ENCODE measurements at places on chromosomes 12 and 14.
A peak's percentile ranks its signal among the peaks of the same experiment; 100 is the strongest.

- no peak for DNase-seq
Measured at GRCh38 chr14:66619952-66620351, 112.0 kb downstream of the GPHN start.

DNA sequence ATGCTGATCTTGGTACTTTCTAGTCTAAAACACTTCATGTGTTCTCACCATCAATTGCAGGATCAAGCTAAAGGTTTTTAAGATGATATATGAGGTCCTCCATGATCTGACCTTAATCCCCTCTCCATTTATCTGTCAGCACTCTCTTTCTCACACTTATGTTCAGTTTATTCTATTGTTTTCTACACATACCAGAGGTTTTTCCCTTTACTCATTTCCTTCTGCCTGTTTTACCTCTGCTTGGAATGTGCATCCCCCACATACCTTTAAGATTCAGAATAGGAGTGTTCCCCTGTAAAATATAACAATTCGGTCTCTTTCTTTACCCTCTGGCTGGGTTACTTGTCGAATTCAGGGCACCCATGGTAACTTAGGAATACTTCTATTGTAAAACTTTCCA, 219.1 kb upstream of the PKP2 start:
- DNase-seq: no peak

GRCh38 chr14:102363182-102363943, 622 bp downstream of the TECPR2 start:
- peak; percentile 24 for DNase-seq

GRCh38 chr12:62484233-62484632, 17.6 kb downstream of the MON2 start:
- DNase-seq: no peak

- no peak for DNase-seq
Measured at GRCh38 chr12:18919871-18920511, 182.1 kb downstream of the CAPZA3 start.

DNA sequence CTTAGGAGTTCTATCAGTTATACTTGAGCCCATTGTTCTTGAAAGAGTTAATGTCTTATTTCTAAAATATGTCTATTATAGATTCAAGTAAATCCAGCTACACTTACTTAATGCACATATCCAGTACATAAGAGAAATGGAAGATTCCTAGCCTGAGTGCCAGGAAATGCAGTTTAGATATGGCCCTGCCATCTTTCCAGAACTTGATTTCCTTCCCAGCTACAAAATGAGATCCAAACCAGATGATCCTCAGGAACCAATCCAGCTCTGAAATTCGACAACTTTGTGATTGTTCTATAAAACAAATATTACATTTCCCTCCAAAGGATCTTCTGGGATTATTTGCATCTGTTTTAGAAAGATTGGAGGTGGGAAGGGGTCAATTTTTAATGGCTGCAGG, 317.3 kb upstream of the GARIN6 start:
- no peak for DNase-seq

DNA sequence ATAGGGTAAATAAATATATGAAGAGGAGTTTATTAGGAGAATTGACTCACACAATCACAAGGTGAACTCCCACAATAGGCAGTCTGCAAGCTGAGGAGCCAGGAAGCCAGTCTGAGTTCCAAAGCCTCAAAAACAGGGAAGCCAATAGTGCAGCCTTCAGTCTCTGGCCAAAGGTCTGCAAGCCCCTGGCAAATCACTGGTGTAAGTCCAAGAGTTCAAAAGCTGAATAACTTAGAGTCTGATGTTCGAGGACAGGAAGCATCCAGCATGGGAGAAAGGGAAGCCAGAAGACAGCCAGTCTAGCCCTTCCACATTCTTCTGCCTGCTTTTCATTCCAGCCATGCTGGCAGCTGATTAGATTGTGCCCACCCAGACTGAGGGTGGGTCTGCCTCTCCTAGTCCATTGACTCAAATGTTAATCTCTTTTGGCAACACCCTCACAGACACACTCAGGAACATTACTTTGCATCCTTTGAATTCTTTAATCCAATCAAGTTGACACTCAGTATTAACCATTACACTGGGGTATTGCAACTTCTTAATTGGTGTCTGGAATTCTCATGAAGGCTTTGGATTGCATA, 736.5 kb upstream of the LMO3 start:
- no peak for DNase-seq

DNA sequence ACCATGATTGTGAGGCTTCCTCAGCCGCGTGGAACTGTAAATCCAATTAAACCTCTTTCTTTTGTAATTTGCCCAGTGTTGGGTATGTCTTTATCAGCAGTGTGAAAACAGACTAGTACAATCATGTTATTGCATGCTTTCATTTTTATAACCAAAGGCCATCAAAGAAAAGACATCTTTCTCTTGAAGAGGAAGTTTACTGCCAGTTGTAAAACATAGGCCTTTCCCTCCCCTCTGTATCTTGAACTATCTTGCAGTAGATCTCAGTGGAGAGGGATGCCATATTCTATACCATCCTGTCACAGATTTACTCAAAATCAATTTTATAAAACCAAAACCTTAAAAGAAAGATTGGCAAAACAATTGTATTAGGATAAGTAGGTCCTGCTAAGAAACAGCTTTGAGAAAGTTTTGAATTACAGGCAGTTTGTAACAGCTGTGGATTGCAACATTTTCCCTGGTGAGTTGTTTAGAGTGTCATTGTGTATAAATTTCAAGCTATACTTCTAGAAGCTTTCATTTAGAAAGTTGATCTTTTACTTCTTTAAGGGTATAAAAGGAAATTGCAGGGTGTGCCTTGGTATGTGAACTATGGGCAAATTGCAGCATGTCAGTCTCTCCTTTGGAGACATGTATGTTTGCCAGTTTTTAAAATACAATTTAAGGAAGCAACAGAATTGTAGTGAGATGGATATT, 128.0 kb downstream of the ATP23 start:
- DNase-seq: no peak

- no peak for DNase-seq
Measured at GRCh38 chr12:65631621-65632111, 192.6 kb upstream of the HMGA2 start.

- DNase-seq: no peak
Measured at GRCh38 chr12:11711651-11712327, 62.3 kb downstream of the ETV6 start.

DNA sequence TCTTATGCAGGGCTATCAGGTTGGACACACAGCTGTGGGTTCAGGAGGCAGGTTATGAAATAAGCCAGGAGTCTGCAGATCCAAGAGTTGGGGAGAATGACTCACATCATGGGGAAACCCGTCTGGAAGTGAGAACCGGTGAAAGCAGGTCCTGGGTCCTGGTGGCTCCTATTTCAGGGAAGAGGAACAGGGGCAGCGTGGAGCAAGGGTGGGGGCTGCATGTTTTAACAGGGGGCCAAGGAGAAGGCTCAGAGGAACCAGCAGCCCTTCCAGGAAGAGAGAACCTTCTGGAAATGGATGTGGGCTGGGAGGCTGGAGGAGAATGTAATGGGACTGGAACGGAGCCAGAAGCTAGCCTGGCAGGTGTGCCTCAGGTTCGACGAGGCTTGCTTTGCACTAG, 7.8 kb upstream of the KRT74 start:
- DNase-seq: no peak

DNA sequence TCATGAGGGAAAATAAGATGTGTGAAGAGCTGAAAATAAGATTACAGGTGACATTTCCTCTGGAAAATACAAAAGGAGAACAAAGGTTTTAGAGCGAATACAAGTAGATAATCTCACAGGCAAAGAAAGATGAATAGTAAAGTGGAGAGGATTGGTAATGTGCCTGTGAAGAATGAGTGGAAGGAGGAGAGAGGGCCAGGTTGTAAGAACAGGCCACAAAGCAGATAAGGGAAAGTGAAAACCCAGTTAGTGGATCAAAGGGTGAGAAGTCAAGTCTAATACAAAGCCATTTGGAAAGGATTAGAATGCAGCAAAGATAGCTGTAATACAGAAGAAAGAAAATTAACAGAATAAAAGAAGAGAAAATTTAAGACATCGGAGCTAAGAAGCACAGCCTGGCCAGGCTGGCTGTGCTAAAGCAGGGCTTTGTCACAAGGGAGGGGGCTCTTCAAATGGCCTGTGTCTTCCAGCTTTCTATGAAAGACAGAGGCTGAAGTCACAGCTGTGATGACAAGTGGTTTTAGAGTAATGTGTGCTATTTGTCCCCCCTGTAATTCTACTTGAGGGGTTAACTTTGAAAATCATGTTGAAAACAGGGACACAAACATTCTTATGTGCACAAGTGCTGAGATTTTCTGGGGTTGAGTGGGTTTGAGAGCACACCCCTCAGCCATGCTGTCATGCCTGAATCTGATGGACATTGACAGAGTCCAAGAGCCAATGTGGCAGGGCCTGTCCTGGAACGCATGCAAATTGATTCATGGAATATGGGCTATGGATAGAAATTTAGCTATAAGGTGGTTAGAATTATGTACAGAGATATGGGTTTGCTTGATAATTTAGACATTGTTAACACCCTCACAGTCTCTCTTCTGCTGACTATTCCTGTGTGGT, 344.5 kb upstream of the NAV3 start:
- no peak for DNase-seq

GRCh38 chr14:26709019-26709418, 111.2 kb upstream of the NOVA1 start:
- no peak for DNase-seq

- no peak for DNase-seq
Measured at GRCh38 chr14:100473249-100473648, 114.0 kb downstream of the BEGAIN start.

- no peak for DNase-seq
Measured at GRCh38 chr12:26135571-26135970, 10.7 kb upstream of the BHLHE41 start.

- DNase-seq: no peak
Measured at GRCh38 chr14:67514203-67514607, 18.9 kb upstream of the PLEKHH1 start.

- no peak for DNase-seq
Measured at GRCh38 chr14:96104469-96105057, 65.4 kb downstream of the C14orf132 start.

Measured in renal cortex interstitium (tissue), 15 donors.